ENCODE measurements at places on chromosomes 5 and 9.

GRCh38 chr9:6584881-6585597, 60.5 kb downstream of the GLDC start:
- DNase-seq: peak; percentile 38

DNA sequence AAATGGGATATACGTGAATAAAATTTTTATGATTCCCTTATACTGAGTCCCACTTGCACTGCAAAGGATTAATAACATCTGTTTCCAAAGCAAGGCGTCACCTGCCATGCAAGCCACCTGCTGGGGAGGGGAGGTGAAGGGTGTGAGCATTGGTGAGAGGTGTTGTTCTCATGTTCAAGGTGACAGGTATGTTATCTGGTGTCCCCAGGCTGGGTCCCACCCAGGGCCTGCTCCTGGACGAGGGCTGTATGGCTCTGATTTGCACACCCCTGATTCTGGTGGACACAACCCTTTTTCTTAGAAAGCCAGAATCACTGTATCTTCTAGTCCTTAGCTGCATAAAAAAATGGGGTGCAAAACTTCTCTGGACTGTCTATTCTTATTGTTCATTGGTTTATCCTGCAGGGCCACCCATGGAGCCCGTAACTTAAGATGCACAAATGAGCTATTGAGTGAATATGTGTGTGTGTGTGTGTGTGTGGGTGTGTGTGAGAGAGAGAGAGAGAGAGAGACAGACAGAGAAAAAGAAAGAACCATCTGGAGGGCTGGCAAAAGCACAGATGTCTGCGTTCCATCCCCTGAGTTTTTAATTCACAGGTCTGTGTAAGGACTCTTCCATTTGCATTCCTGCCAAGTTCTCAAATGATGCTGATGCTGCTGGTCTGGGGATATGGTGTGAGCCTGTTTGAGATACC, 53.7 kb downstream of the SYK start:
- no peak for DNase-seq

- DNase-seq: no peak
Observed at GRCh38 chr5:56550227-56550626, 265.1 kb upstream of the MAP3K1 start.

DNA sequence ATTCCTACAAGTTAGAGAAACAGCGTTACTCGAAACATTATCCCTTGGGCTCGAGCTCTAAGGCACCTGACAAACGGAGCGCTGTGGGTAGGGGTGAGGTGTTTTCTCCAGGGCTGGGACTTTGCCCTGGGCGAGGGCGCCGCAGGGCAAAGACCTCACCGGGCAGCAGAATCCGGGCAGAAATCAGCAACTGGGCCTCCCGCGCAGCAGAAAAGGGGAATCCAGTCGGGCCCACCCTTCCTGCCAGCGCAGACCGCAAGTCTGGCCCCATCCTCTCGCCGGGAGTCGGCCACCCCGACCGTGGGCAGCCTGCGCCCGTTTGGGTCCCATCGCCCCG, 430 bp upstream of the MSH3 start:
- peak; percentile 5 for DNase-seq

GRCh38 chr5:84290161-84290560, 94.5 kb downstream of the EDIL3 start:
- no peak for DNase-seq

DNA sequence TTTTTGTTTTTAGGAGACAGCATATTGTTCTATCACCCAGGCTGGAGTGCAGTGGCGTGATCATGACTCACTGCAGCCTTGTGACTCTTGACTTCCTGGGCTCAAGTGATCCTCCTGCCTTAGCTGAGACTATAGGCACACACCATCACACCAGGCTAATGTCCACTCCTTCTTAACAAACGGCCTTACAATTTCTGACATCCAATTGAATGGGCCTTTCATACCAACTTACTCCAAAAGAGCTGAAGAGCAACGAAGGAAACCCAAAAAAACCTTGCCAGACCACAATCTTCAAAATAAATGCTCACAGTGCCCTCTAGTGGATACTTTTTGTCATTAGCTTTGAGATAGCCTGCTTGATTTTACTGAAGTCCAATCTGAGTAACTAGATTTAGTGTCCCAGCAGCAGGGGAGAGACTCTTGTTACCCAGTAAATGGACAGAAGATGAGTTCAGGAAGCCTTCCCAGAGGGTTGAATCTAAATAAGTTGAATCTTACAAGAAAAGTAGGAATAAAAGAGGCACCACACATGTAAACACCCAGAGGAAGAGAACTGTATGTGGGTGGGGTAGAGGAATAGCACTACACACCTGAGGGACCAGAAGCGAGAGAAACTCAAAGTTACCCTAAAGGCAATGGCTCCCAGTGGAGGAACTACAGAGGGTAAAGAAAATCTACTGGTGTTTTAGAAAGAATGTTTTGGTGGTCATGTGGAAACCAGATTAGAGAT, 9.3 kb downstream of the ZNF622 start:
- peak; percentile 74 for DNase-seq
